ENCODE measurements at places on chromosomes 7 and 10. TPM values are rescaled to one million over a fixed set of nuclear protein-coding genes. Genes with fewer than 3 reads are reported as not detected.

GRCh38 chr7:126774077-126774476 is 478.7 kb downstream of the GRM8 start:
- no peak for DNase-seq

- no peak for DNase-seq
Observed at GRCh38 chr10:132860532-132860931, 74.6 kb upstream of the NKX6-2 start.

TEX47 gene
- total RNA-seq = not detected

DNA sequence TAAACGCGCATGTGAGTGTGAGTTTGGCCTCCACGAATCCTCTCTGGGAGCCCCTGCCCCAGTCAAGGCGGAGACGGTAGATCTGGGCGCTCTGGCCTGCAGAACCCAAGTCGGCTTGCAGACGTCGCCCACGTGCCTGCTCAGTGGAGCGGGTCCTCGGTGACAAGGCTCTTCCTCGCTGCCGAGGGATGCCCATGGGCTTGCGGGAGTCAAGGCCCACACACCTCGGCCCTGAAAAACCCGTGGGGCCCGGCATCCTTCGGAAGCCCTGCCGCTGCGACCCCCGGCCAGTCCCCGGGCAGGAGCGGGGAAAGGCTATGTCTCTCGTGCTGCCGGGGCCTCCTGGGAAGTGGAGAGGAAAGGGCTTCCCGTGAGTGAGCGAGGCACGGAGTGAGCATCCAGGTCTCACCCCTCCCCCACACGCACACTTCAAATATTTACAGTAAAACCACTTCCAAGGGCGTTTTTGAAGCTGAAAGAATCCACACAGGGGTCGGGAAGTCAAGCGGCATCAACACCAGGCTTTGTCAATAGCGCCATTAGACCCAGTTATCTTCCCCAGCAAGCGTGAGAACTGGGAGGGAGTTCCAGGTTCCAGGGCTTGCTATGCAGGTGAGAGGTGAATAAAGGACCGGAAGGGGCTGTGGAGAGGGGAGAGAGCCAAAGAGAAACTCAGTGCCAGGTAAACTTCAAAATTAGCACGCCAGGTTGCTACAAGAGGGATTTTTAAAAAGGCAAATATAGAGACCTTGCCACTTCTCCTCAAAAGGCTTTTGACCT is 1.1 kb upstream of the MNX1 start:
- DNase-seq = no peak

DNA sequence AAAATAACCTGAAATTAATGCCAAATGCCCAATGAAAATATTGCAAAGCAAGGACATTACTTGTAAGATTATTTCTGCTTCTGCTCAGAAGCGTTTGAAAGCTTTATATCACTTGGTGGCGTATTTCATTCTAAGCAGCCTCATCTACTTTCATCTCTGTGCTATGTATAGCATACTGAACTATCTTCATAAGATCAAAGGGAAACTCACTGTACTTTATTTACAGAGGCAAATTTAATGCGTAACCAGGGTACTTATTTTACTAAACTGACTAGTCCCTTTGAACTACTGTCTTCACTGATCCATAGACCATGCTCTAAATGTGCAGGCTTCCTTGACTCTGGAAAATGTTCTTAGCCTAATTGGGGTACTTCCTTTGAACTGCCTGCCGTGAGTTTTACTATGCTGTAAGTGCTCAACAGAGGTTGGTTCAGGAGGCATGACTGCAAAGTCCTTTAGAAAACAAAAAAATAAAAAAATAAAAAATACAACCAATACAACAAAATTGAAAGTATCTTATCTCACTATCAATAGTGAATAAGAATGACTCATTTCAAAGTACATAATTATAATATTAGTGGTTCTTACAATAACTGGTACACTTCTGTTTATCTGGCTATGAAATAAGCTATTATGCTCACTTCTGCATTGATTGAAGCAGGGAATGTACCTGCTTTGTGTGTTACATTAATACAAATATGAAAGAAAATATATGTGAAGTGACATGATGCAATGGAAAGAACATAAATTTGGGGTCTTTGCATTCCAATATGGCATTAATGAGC is 41.0 kb upstream of the TSPAN12 start:
- DNase-seq = no peak

- DNase-seq = no peak
Observed at GRCh38 chr7:105346593-105347322, 42.0 kb downstream of the SRPK2 start.

GRCh38 chr7:113122744-113123143 is 4.4 kb upstream of the SMIM30 start:
- DNase-seq = no peak

DNA sequence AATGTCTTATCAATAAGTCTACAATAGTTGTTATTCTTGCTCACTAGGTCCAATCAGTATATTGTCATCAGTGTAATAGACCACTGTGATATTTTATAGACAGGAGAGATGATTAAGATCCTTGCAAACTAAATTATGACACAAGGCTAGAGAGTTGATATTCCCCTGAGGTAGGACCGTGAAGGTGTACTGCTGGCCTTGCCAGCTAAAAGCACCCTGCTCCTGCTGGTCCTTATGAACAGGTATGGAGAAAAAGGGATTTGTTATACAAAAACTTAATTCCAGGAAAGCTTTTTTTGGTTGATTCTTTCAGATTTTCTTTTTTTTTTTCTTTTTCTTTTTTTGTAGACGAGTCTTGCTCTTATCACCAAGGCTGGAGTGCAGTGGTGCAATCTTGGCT is 16.8 kb upstream of the TMEM213 start:
- DNase-seq = no peak

DNA sequence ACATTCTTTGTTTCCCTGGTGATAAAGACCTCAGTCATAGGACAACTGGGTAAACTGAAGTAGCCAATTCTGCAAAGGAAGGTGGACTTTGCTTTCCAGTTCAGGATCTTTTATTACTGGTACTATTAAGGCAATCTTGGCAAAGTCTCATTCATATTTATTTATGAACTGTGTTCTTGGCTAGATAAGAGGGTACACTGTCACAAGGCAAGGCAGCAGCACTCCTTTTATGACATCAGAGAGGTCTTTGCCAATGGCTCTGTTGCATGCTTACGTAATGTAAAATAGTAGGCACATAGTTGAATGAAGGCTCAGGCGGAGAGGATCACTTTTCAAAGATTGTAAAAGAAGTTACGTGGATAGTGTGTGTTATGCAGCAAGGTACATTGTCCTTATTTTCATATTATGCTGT is 63.7 kb upstream of the PDK4 start:
- no peak for DNase-seq

IDI2 gene
- not detected for total RNA-seq

DNA sequence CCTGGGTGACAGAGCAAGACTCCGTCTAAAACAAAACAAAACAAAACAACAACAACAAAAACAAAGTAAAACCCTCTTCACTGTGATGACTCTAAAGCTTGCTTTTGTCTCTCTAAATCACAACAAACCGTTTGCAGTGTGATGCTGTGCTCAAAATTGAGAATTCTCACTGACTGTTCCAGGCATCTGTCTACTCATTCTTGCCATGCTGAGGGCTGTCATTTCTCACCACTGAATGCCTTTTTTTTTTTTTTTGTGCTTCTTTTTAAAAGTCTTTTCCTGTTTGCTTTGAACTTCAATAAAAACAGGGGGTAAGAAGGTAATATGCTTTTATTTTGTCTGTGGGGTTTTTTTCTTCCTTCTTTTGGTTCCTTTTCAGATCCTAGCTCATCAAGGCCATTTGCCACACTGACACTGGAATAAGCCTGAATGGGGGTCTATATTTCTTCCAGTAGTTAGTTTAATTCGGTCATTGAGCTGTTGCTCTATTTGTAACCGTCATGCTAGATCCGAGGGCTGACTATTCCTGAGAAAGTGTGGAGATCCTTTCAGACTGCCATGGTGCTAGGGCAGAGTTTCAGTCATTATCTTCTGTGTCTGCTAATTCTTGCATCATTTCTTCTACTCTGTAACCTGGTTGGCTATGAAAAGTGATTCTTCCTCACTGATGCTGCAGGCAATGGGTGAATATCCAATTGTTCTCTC is 10.6 kb downstream of the FAS start:
- DNase-seq = no peak

SPDYE1 gene
- not detected for total RNA-seq

MRPS17 gene
- total RNA-seq = 39.7 TPM

DNA sequence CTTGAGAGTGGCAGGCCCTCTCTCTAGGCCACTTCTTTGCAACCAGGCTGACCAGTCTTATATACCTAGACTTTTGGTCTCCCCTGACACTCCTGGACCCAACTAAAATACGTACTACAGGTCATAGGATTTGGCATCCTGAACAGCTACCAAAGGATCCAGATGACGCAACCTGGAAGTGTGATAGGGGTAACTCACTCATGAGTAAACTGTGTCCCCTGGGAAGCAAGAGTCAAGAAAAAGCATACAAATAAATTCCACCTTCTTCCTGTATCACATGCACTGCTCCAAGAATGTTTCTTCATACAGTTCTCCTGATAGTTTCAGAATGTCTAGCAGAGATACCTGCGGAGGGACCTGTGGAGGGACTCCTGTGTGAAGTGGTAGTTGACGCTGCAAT is 172.3 kb downstream of the MDFIC start:
- DNase-seq = no peak

GRCh38 chr10:1642600-1643160 is 94.6 kb downstream of the ADARB2 start:
- DNase-seq = no peak

- no peak for DNase-seq
Observed at GRCh38 chr10:91567815-91568214, 65.1 kb downstream of the PPP1R3C start.

SYT15 gene
- not detected for total RNA-seq

- no peak for DNase-seq
Observed at GRCh38 chr7:70756789-70757188, 375.2 kb upstream of the GALNT17 start.

NEURL1 gene
- total RNA-seq = 0.95 TPM

GRCh38 chr10:65861249-65861648 is 1064.6 kb upstream of the LRRTM3 start:
- no peak for DNase-seq

SEC61A2 gene
- 10.5 TPM for total RNA-seq

DNA sequence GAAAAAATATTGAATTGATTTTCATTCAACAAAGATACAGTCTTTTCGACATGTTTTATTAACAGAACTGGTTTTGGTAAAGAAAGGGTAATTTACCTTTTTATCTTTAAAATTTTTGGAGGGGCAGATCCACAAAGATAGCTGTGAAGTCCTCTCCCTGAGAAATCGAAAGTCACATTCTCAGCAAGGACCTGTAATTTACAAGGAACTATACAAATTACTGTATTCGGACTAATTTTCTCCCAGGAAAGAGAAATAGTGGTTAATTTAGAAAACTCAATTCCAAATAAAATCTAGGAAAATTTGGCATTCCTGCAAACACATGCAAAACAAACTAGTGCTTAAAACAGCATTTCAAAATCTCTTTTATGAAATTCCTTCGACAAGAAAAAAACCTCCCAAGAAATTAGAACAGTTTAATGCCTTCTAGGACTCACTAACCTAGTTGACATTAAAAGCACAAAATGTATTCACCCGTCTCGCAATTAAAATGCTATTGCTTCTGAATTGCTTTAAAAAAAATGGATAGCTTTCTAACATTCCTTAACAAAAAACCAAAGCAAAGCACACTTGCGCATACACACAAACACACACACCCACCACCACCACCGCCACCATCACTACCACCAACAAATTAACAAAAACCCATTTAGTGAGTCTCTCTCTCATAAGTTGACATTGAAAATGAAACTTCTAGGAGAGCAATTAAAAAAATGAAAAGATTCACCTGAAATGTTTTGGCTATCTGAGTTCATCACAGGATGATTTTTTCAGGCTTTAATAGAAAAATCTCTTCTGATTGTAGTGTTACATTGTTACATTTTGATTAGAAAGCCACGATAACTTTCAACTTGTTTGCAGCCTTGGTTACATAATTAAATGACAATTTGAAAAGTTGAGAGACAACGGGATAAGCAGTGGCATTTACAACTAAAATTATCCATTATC is 4.0 kb upstream of the NKX2-3 start:
- no peak for DNase-seq

DNA sequence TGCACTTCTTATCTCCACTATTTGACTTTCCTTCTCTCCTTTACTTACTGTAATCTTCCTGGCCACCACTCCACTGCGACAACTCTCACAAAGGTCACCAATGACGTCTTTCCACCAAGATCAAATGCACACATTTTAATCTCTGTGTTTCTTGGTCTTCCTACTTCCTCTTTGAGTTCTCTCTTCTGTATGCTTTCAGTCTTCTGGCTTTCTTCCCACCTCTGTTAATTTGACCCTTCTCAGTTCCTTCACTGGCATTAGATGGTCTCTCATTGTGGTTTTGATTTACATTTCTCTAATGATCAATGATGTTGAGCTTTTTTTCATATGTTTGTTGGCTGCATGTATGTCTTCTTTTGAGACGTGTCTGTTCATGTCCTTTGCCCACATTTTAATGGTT is 31.9 kb downstream of the FAM107B start:
- DNase-seq = no peak

OR2A1 gene
- not detected for total RNA-seq

CLDN12 gene
- 20.1 TPM for total RNA-seq

MRC1 gene
- total RNA-seq = 0.12 TPM

DNA sequence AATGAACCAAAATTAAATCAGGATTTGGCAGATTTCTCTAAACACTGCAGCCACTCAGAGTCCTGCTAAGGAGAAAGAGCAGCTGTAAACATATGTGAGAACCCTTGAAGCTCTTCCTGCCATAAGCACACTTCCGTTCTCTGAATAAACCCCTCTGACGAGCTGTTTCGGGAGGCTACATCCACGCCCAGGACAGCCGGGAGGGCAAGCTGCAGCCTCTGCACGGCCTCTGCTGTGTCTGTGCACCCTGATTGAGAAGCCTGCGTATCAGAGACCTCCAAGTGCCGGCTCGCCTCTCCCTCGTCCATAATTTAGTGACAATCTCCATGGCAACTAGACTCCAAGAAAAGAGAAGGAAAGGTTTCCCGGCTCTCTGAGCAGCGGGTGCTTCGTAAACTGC is 114.4 kb downstream of the PTPRN2 start:
- DNase-seq = no peak

DNA sequence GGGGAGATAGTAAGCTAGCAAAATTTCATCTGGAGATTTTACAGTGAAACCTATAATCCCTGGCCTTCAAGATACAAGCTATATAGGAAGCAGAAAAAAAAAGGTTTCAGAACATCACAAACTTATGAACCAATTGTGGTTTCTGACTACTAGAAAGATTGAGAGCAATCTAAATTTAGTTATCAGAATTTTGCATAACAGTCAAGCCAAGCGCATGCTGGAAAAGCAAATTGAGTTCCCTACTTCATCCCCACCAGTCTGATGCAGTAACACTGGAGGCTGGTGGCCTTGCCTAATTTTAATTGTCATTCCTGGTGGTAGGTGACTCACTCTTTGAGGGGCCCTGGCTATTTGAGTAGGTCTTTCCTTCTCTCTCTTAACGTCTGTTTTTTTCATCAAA is 46.3 kb upstream of the ELMO1 start:
- DNase-seq = no peak

DNA sequence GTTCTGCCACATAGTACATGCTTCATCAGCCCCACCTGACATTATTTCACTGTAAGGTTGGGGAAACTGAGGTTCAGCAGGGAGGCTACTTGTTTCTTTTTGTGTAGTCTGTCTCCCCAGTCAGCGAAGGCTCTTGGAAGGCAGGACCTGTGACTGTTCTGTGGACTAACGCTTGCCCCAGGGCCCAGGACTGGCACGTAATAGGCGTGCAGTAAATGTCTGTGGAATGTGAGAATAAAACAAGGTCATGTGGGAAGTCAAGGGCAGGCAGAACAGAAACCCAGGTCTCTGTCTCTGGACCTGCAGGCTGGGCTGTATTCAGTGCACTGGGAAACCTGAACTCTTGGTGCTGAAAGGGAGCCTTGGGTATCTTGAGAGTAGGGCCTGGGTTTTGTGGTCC is 168.7 kb downstream of the RPS24 start:
- DNase-seq = no peak
